Activated CD4-positive, alpha-beta memory T cell treated with anti-CD3 and anti-CD28 coated beads, Interleukin-2, amount 10 ng/mL, durations not matched to agents 7 days and 5 days (primary cell): ENCODE measurements at places on chromosomes 1 and 21.

DNA sequence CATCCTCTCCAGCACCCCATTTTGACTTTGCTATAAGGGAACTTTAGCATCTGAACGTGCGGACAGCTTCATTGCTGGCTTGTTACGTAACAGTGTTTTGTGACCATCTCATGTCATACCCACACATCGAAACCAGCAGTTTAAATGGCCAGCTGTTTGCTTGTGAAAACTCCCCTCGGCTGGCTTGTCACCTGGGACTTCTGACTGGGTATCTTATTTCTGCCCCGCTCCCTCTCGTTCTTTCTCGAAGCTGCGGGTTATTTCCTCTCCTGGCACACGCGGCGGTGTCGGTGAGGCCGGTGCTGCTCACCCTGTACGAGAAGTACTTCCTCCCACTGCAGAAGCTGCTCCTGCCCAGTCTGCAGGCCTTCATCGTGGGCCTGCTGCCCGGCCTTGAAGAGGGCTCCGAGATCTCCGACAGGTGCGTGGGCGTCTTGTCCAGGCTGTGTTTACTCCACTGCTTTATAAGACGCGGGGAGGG lies 43.5 kb downstream of the DOP1B start:
- DNase-seq = no peak

- no peak for DNase-seq
Observed at GRCh38 chr1:219269171-219269570, 95.5 kb downstream of the LYPLAL1 start.

DNA sequence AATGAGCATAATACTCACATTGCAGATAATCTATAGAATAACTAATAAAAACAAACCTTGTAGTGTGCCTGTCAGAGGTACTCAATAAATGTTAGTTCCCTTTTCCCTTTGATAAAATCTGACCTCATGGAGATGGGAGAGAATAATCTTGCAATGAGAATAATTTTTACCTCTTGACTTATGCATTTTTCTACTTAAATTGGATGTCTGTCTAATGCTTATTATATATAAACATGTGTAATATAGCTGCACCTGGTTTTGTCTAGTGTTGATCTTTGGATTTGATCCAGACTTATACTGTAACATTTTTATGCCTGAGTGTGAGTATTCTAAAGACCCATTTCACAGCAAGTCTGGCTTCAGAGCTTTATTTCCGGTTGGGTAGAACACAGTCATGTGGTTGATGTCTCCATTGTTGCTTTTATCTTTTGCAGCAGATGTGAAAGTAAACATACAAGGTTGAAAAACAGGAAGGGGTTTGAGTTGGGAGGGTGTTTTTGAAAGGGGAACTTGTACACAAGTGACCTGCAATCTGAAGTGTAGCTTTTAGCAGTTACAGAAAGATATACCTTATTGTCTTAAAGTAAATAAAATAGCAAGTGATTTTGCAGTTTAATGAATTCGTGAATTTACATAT lies 12.4 kb downstream of the EPB41 start:
- DNase-seq = peak; percentile 40

- no peak for DNase-seq
Observed at GRCh38 chr1:178684542-178685000, 40.5 kb upstream of the RALGPS2 start.

GRCh38 chr1:54835131-54835898 lies 34.2 kb upstream of the TTC22 start:
- no peak for DNase-seq
